GDM1 (cell line): ENCODE measurements at places on chromosomes 7 and 10.

DNA sequence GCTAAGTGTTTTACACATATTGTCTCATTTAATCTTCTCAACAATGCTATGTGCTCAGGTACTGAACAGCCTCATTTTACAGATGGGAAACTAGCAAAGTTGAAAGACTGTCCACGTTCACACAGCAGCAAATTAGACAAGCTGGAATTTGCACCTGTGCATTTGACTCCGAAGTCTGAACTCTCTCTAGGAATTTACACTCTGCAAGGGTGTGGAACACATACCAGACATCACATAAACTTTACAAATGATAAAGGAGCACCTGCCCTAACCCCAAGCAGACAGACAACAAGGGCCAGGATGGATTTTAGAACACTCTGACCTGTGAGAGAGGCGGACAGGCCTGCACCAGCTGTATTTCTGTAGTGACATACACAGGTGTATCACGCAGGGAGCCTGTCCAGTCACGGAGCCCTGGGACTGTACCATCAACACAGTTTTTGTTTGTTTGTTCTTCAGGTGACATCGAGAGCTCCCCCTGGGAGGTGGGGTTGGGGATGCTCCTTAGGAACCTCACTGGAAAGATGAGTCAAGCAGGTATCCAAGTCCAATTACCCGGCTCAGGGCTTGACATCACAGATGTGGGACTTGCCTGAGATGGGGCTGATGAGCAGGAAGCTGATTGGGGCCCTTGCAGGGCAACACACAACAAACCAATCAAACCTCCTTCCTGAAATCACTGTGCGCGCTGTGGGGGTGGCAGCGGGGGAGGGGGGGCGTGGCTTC lies 31.0 kb downstream of the MKI67 start:
- no peak for DNase-seq

DNA sequence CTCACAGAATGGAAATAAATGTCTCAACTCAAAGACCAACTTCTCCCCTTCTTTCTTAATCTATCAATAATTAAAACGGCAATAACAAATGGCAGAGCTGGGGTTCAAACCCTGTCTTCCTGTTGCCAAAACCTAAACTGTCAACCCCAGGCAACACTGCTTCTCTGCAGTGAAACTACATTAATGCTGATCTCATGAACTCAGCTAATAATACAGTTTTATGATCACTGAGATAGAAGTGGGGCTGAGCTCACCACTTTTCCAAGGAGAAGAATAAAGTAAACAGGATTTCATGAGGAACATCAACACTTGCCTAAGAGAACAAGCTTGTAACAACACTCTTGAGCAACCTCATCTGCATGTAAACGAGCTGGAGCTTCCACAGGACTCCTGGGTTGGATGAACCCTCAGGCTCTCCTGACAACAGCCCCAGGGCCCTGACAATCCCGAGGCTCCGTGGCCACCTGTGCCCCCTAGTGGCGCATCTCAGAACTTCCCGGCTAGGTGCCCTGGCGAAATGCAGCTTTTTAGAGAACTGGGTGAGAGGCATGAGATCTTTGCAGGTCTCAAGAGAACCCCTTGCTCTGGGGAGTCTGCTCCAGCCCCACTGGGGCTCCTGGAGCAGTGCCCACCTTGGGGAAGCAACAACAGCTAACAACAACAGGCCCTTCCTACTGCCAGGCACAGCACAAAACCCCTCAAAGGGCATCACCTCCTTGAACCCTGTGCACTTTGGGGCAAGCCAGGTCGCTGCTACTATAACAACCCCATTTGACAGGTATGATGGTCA lies 169.3 kb downstream of the SH3PXD2A start:
- peak; percentile 51 for DNase-seq

- no peak for DNase-seq
These were observed 52.7 kb downstream of the HIPK2 start for GRCh38 chr7:139725077-139725476.

GRCh38 chr10:1054684-1055083 lies 1.5 kb upstream of the WDR37 start:
- no peak for DNase-seq

- no peak for DNase-seq
These were observed 730 bp upstream of the RASSF4 start for GRCh38 chr10:44958898-44959246.

DNA sequence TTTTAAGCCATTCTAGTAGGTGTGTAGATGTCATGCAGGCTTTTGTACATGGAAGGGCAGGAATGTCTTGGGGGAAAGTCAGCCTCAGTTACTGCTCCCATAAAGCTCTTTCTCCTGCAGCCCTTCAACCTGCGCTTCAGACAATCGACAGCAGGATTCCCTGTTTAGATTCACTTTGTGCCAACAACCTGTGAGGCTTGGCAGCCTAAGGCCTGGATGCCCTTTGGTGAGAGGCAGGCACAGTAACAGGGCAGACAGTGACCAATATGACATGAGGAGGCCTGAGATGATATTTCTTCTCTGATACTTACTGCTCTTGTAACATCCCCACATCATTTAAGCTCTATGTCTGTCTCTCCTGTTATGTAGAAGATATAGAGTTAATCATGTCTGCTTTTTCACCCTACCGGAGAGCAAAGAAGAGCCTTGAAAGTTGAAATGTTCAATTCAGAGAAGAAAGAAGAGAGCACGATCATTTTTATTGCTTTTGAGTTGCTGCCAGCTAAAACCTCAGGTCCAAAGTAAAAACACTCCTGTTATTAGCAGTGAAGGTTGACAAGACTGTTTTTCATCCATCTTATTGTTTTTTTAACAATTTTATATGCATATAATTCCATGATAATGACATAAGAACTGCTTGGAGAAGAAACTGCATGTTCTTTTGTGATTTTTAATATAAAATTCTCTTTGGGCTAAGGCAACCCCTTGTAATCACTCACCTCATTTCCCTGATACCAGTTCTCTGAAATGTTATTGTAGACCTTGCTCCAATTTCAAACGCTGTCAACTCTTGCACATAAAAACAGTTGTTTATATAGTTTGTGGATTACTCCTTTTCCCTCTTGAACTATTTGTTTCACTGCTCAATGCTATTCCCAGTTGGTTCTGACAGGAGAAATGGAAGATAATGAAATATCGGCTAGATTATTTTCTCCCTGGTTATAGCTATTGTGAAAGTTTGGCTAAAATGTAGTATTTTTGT lies 140.9 kb downstream of the GALNT17 start:
- no peak for DNase-seq

DNA sequence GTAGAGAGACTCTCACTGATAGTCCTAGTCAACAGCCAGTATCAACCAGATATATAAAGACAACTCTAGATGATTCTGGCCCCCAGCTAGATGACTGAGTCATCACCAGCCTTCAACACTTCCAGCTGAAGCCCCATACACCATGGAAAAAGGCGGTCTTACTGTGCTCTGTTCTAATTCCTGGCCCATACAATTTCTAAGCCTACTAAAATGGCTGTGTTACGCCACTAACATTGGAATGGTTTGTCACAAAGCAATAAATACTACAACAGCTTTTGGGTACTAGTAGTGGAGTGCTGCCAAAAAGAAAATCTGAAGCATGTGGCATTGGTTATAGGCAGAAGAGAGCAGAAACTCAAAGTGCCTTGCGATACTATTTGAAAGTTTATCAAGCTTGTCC lies 13.0 kb upstream of the TES start:
- no peak for DNase-seq

DNA sequence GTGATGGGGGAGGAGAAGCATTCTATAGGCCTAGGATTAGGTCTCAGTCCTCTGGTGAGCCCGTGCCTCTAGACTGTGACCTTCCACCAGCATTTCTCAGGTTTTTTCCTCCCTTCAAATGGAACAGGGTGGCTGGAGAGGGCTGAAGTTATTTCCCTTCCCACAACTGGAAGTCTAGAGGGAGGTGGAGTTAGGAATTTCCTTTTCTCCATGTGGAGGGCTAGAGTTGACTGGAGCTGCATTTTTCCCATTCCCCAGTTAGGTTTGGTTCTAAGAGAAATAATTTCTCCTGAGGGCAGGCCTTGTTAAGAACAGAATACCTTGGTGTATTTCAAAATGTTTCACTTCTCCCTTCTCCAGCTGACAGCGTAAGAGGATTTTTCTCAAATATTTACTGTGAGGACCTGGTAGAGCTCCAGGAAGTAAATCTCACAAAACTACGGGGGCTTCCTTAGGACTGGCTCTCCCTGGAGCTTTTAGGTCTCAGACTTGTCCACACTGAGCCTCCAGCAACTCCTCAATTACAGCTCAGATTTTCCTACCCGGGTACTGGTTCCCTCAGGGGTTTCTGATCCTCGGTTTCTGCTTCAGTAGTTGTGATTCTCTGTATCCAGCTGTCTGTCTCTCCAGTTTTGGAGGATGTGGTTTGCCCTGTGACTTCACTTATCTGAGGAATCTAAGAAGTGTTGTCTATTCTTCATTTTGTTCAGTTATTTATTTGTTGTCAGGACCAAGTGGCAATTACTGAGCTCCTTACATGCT lies 6.0 kb upstream of the REEP3 start:
- DNase-seq = no peak

GRCh38 chr10:126734967-126735366 lies 64.5 kb upstream of the C10orf90 start:
- no peak for DNase-seq

- DNase-seq = no peak
These were observed 270.8 kb downstream of the BBS9 start for GRCh38 chr7:33400214-33400538.

DNA sequence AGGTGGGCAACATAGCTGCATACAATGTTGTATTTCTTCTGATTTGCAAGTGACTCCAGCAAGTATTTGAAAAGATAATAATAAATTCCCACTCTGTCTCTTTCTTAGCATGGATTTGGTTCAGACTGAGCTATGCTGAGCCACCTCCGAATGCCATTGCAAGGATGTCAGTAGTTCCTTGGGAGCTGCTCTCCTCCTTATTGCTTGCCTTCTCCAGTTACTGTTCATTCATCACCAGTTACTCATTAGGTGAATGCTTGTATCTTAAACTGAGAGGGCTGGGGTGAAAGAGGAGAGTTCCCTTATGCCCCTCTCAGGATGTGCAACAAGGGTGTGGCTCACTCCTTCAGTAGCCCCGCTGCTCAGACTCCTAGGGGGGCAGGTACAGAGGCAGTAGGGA lies 78.4 kb upstream of the PRKAR2B start:
- no peak for DNase-seq

GRCh38 chr7:45092100-45092930 lies 3.5 kb upstream of the NACAD start:
- DNase-seq = no peak

GRCh38 chr7:121519548-121520521 lies 123.7 kb upstream of the FAM3C start:
- no peak for DNase-seq

DNA sequence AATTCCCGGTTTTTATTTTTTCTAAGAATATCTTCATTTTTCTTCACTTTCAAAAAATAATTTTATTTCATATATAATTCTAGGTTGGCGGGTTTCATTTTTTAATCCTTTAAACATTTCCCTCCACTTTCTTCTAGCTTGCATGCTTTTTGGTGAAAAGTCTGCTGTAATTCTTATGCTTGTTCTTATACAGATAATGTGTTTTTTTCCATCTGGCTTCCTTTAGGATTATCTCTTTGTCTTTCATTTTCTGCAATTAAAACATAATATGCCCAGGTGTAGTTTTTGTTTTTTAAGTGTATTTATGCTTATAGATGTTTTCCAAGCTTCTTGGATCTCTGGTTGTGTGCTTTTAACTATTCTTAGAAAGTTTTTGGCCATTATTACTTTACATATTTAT lies 341.3 kb upstream of the SEMA3C start:
- no peak for DNase-seq

- no peak for DNase-seq
These were observed 23.8 kb downstream of the TMEM196 start for GRCh38 chr7:19749658-19750057.

DNA sequence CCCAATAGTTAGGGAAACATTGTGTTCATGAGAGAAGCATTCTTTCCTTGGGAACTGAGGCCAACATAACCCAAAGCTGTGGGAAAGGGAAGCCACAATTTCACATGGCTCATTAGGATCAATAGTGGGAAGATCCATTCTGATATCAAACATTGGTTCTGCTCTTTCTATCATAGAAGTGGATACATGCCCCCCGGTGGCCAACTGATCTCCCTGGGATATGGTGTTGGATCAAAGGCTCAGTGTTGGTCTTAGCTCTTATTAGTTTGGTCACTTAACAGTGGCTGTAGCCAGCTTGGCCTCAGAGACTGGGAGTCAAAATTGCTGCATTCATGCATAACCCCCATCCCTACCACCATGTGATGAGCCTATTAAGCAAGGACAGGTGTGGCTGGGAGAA lies 6.7 kb upstream of the GIMAP4 start:
- no peak for DNase-seq

DNA sequence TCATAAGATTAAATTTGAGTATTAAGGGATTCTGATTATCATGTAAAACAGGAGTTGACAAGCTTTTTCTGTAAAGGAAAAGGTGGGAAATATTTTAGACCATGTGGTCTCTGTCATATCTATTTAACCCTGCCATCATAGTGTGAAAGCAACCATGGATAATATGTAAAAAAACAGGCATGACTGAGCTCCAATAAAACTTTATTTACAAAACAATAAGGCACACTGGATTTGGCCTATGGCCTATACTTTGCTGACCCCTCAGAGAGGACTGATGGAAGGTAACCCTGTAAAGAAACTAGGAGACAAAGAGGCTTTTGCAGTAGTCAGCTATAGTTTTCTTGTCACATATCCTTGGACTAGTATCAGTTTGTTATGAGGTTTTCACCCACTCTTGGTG lies 130.5 kb upstream of the CDK13 start:
- DNase-seq = no peak

- no peak for DNase-seq
These were observed 651 bp downstream of the MYO3A start for GRCh38 chr10:25934621-25935139.

GRCh38 chr10:54947605-54948004 lies 146.6 kb upstream of the PCDH15 start:
- no peak for DNase-seq

GRCh38 chr10:123507298-123507697 lies 158.9 kb upstream of the GPR26 start:
- DNase-seq = no peak

- no peak for DNase-seq
These were observed 26.9 kb downstream of the SLC25A28 start for GRCh38 chr10:99593312-99593711.

GRCh38 chr10:29266641-29267040 lies 22.2 kb upstream of the LYZL1 start:
- no peak for DNase-seq

- DNase-seq = peak; percentile 75
These were observed 75.9 kb downstream of the SVOPL start for GRCh38 chr7:138625084-138625848.
